ENCODE measurements at places on chromosomes 11 and 22.

- no peak for DNase-seq
These were observed 189.5 kb downstream of the FAM76B start for GRCh38 chr11:95599959-95600586.

- no peak for DNase-seq
These were observed 206.1 kb downstream of the PGR start for GRCh38 chr11:100923555-100923954.

DNA sequence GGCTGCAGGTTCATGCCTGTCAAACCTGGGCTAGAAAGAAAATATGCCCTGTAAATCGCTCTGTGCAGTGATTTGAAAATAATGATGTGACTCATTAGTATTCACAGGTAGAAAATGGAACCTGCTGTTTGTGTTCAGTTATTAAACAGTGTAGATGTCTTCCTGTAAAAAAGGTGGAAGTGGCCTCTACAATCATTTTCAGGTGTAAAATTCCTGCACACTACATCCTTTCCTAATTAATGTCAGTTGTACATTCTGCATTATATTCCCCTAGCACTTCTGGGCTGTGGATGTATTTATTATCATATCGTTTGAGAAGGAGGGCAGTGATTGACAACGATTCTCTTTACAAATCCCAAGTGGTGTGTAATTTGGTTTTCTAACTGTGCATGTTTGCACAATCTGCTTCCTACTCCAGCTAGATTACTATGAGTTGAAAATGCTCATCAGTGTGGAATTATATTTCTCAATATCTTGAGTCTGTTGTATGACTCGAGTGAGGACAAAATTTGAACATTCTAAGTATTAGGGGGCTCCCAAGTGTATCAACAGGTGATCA, 454.0 kb upstream of the DDI1 start:
- no peak for DNase-seq

GRCh38 chr11:34379079-34379478, 21.3 kb upstream of the ABTB2 start:
- DNase-seq = no peak

DNA sequence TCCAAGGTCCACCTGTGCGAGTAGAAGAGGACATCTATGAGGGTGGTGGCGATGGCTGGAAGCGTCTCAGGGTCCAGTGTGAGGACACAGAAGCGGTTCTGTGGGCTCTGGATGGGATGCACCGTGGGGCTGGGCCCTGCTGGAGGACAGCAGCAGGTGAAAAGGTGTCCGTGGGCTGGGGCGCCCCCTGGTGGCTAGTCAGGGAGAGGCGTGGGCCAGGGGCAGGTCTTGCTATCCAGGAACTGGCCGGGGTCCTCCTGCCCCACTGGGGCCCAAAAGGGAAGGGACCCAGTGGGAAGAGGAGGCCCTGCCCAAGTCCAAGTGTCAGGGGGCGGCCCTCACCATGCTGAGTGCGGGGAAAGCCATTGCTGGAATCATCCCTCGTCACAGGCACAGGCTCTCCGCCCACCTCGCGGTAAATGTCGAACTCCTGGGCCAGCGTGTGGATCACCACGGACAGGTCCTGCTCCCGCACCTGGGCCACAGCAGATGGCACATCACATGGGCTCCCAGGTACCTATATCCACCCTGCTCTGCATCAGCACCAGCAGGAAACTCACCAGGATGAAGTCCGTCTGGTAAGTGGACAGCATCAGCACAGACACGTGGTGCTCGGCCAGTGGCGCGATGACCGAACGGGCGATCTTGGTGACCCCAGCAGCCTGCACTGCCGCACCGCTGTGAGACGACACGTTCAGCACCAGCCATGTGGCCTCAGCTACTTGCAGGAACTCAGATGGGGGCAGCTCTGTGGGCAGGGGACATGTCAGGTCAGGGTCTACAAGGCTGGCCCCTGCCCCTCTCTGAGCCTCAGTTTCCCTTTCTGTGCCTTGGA, 2.3 kb downstream of the CASTOR1 start:
- peak; percentile 81 for DNase-seq

GRCh38 chr11:46383974-46384701, 2.7 kb downstream of the MDK start:
- no peak for DNase-seq

DNA sequence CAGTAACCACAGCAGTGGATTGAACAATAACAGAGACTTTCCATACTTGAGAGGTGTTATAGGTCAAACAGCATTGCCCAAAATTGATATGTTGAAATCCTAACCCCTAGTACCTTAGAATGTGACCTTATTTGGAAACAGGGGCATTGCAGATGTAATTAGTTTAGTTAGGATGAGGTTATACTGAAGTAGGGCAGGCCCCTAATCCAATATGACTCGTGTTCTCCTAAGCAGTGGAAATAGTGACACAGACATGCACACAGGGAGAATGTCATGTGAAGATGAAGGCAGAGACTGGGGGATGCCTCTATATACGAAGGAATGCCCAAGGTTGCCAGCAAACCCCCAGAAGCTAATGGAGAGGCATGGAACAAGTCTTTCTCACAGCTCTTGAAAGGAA, 270.5 kb downstream of the TENM4 start:
- DNase-seq = no peak

All from stimulated activated naive CD4-positive, alpha-beta T cell treated with Interleukin-2 at 50 U/mL for 16 hours (primary cell).